ENCODE measurements at places on chromosomes 11 and 22.

DNA sequence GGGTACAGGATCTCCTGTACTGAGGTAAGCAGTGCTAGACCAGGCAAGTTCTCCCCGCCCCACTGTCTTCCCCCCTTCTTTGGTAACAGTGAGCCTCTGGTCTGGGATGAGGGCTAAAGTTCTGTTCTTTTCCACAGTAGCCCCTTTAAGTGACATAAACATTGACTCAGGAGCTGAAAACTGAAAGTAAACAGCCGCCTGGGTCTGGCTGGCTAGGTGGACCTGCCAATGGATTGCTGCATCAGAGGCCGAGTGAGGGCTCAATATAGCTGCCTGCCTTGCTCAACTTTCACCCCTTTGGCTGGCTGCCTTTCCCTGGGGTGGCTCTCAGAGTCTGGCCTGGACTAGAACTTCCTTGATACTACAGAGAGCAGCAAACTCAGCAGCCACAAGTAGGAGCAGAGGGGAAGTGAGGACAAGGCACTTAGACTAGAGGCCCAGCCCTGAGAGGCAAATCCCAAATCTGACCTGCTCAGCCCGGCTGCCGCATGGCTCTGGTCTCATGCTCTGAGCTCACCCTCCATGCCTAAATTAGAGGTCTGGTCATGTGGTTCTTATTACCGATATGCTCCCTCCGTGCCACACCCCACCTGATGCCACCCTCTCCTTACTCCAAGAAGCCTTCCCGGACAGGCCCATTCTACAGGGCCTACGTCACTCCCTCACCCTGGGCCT is 9.6 kb upstream of the UCP3 start:
- DNase-seq, result peak; percentile 80

DNA sequence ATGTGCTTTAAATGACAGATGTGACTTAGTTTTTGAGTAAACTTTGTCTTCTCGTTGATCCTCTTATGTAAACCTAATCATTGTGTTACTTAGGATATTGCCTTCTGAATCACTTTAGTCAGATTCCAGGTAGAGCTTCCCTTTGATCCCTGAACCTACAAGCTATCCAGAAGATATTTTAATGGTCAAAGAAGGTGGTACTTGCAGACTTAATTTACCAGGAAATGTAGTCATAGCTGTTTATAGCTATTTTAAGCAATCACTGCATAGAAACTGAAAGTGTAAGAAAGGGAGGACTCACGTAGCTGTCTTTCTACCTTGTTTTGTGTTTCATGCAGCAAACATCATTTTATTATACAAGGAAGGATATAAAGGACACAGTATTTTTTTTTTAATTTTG is 189.5 kb downstream of the DDX10 start:
- no peak for DNase-seq

DNA sequence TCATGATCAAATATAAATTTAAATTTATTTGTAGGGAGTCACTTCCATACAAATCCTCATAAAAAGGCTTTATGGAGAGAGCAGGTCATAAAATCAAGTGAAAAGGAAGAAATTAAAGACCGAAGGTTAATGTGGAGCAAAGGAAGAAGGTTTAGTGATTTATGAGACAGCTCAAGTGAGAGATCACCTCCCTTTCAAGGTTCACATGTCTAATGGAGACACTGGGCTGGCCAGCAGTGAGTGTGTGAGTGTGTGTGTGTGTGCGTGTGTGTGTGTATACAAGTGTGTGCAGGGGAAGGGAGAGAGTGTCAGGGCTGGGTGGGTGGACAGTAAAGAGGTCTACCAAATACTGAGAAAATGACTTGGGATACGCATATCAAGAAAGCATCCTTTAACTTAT is 251.2 kb downstream of the FAT3 start:
- DNase-seq, result no peak

- no peak for DNase-seq
These were observed 23.4 kb upstream of the PIK3C2A start for GRCh38 chr11:17230867-17231851.

GRCh38 chr22:37165940-37166674 is 16.4 kb upstream of the IL2RB start:
- no peak for DNase-seq
